ENCODE measurements at places on chromosomes 1 and 21.

- DNase-seq, result no peak
Measured at GRCh38 chr1:229892515-229893117, 174.4 kb upstream of the GALNT2 start.

- peak; percentile 22 for DNase-seq
Measured at GRCh38 chr21:44353191-44353970, at the start of gene TRPM2. Gene TRPM2, plus strand, starts transcription at chr21:44353621. Its CDS starts 80 bp downstream, at chr21:44353701.

- DNase-seq, result no peak
Measured at GRCh38 chr1:3495776-3496745, 41.6 kb downstream of the ARHGEF16 start.

DNA sequence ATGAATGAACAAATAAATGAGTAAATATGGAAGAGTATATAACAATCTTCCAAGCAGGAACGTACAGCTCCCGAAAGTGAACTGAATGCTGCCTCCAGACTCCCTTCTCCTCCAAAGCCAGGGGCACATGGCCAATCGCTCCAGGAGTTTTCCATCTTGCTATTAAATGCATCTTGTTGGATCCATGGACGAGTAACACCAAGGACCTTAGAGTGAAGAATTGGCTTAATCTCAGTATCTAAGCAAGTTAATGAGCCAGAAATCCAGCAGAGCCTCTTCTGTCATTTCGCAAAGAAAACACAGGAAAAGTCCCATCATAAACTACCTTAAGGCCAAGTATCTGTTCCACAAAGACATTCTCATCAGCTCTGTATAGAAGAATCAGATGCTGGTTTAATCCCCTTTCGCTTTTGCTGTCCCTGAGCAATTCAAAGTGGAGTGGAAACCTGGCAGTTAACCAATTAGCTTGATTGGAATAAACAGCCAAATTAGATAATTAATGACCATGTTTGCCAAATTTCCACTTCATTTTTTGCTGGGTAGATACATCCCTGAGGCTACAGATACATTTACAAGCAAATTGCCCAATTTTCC, 116.0 kb downstream of the MIS18A start:
- DNase-seq, result no peak

- no peak for DNase-seq
Measured at GRCh38 chr1:44949286-44949685, 37.1 kb downstream of the EIF2B3 start.

DNA sequence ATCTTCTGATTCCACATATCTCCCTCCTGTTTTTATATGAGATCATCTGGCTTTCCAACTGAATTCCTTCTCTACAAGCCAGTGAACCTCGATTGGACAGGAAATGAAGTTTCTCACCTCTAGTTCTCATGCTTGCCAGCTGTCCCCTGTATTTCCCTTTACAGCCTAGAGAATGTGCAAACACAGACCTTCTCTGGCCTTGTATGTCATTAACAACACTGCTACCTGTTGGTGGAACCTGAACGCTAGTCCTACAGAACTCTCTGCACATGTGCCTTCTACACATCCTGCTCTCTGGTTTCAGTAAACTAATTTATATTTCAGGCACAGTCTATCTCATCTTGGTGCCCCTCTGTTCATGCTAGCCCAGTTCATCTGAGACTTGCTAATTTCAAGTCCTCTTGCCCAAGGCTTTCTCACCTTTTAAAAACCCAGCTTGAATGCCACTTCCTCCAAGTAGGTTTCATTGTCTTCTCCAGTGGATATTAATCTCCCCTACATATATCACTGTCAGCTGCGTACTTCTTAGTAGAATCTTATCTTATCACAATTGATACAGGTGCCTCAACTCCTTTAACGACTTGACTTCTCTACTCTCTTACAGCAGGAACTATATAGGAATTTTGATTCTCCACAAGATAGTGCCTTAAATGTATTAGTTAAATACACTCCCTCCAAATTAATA, 549.9 kb downstream of the PLPP3 start:
- DNase-seq, result no peak

DNA sequence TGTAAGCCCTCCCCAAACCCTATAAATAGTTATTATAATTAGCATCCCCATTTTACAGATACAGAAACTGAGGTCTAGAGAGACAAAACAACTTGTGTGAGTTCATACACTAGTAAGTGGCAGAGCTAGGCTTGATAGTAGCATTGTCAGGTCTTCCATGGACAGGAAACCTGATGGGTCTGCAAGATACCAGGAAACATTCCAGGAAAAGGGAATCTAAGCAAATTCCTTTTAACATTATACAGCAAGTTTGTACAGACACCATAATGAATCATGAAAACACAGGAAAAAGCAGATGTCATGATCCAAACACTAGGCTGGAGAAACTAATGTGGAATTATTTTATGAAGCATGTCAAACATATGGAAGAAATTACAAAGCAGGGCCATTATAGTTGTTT, 89.1 kb upstream of the KCNK2 start:
- DNase-seq, result no peak

DNA sequence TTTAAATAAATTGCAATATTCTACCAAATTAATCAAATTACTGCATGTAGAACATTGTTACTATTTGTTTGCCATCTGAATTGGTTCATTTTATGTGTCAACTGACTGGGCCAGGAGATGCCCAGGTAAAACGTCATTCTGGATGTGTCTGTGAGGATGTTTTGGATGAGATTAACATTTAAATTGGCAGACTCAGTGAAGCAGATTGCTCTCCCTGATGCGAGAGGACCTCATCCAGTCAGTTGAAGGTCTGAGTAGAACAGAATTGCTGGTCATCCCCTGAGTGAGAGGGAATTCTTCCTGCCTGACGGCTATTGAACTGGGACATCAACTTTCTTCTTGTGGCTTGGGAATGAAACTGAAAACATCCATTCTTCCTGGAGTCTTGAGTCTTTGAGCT, 122.0 kb upstream of the GREM2 start:
- no peak for DNase-seq

- peak; percentile 63 for DNase-seq
Measured at GRCh38 chr1:211326528-211327345, at the start of gene TRAF5. Gene TRAF5, plus strand, starts transcription at chr1:211326833. Its CDS starts 26,407 bp downstream, at chr1:211353240.

GRCh38 chr1:92804721-92805201, 19.9 kb upstream of the EVI5 start:
- DNase-seq, result no peak

GRCh38 chr1:231613419-231614349, 12.9 kb upstream of the DISC1 start:
- DNase-seq, result no peak

- DNase-seq, result no peak
Measured at GRCh38 chr1:51922040-51922439, 43.5 kb upstream of the NRDC start.

DNA sequence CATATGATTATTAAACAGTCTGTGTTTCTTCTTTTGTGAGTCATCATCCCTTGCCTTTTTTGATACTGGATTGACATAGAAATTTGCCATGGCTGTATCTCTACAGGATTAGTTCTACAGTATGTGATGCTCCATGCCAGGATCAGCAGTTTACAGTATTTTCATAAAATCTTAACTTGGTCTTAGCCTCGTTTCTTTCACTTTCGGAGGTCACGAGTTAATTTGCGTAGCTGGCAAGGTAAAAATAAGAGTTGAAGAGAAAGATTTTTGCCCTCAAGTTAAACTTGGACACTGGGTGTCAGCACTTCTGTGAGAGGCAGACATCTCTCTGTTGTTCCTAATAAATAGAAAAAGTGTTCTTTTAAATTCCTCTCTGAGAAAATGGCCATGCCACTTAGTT, 79.1 kb downstream of the CACNA1E start:
- no peak for DNase-seq

- no peak for DNase-seq
Measured at GRCh38 chr21:25997788-25998611, 172.6 kb downstream of the APP start.

DNA sequence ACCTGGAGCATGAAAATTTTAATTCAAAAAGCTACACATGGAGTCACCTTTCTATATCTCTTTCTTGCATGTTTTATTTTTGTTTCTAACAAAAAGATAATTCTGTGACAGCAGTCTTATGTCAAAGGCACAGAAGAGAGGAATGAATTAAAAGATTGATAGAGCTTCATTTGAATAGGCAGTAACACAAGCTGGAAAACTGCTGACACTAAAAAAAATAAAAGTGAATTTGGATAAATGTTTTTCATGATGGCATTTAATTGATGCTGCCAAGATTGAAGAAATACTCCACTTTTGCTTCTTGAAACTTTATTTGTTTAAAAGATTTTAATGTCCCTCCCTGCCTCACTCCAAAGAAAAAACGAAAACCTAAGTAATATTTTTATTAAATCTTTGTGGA, 887.4 kb downstream of the PLA2G4A start:
- no peak for DNase-seq

- DNase-seq, result no peak
Measured at GRCh38 chr1:45809761-45810160, 6.3 kb downstream of the MAST2 start.

DNA sequence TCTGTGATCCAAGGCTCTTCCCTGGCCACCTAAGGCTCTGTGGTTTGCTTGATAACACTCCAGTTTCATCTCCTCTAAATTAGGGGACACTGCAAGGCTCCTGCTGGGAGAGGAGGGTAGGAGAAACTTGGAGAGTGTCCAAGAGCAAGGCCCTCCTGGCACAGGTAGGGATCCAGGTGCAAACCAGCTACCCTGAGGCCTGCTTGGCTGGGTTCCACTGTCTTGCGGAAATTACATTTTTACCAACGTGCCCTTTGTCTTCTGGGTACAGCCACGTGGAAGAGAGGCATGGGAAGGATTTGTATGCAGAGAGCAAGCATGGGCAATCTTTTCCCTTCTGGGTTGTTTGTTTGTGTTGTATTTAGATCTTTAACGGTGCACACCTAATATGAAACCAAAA, 132.5 kb downstream of the PRDM2 start:
- DNase-seq, result no peak

DNA sequence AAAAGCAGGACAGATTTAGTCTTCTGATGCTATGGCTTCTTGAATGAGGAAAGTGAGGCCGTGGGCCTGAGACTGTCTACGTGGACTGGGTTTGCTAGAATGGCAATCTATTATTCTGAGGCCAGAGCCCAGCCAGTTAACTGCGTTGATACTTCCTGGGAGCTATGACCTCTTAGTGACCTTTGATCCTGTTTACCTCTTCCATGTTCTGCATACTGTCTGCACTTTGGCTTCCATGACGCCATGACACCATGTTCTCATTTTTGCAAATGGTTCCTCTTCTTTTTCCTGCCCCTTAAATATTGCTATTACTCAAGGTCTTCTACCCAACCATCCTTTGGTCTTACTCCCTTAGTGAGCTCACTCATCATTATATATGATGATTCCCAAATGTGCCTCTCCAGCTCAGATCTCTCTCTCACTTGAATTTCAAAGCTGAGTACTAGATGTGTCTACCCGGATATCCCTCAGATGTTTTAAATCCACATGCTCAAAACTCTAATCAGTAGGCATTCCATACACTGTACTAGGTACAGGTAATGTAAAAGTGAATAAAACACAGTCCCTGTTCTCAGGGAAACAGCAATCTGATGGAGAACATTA, 66.1 kb upstream of the ATP1A1 start:
- no peak for DNase-seq

Measured in activated naive CD4-positive, alpha-beta T cell treated with Interleukin-2 at 50 U/mL for 16 hours (primary cell).